ENCODE measurements at places on chromosomes 5 and 9. TPM values are rescaled to one million over a fixed set of nuclear protein-coding genes. Genes with fewer than 3 reads are reported as not detected.

Gene LECT2
- polyA plus RNA-seq: not detected

Gene DNLZ
- 17.1 TPM for polyA plus RNA-seq

Gene S1PR3
- polyA plus RNA-seq: 24.9 TPM

Gene PLAC8L1
- 0.23 TPM for polyA plus RNA-seq

Gene TBC1D9B
- polyA plus RNA-seq: 39.3 TPM

Gene PCDHGA10
- polyA plus RNA-seq: 1.6 TPM

DNA sequence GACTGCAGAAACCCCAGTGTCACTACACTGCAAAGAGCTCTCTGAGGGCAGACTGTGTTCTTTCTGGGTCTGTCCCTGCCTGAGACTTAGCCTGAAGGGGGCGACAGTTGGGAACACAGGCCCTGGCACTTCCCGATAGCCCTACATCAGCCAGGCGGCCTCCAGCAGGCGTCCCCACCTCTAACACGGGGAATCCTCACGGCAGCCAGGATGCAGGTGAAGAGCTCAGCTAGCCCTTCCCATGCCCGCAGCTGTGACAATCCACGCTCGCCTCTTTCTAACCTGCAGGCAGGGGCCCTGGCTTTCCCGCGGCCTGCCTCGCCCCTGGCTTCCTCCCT lies 5.9 kb downstream of the MED22 start:
- DNase-seq: no peak

GRCh38 chr5:143025376-143025775 lies 255.2 kb downstream of the ARHGAP26 start:
- DNase-seq: no peak

GRCh38 chr5:93899026-93899600 lies 157.7 kb upstream of the POU5F2 start:
- no peak for DNase-seq

Data from right cardiac atrium (tissue), 5 donors.